ENCODE measurements at places on chromosomes 16 and 17. TPM values are rescaled to one million over a fixed set of nuclear protein-coding genes. Genes with fewer than 3 reads are reported as not detected.

AATF gene
- 31.6 TPM for total RNA-seq

GNAO1 gene
- under 0.01 TPM for total RNA-seq

KRT12 gene
- total RNA-seq = not detected

DNAI2 gene
- total RNA-seq = not detected

AIPL1 gene
- total RNA-seq = not detected

USP32 gene
- 84.1 TPM for total RNA-seq

NLRC3 gene
- 0.15 TPM for total RNA-seq

KRT31 gene
- total RNA-seq = not detected

MT1M gene
- total RNA-seq = 5.1 TPM

CCT6B gene
- 1.0 TPM for total RNA-seq

ENPP7 gene
- total RNA-seq = not detected

CCL23 gene
- total RNA-seq = not detected

RNF157 gene
- 1.7 TPM for total RNA-seq

EPX gene
- total RNA-seq = not detected

CD300LG gene
- total RNA-seq = not detected

TBC1D3B gene
- 1.5 TPM for total RNA-seq

TAT gene
- not detected for total RNA-seq

KRTAP4-3 gene
- total RNA-seq = not detected

OTOA gene
- total RNA-seq = 0.17 TPM

CLEC18B gene
- 1.3 TPM for total RNA-seq

COX10 gene
- 18.2 TPM for total RNA-seq

KRTAP4-11 gene
- total RNA-seq = not detected

KRT15 gene
- 2.9 TPM for total RNA-seq

RNF227 gene
- total RNA-seq = 2.8 TPM

NAGLU gene
- total RNA-seq = 61.7 TPM

C1QL1 gene
- 0.99 TPM for total RNA-seq

HSD17B2 gene
- not detected for total RNA-seq

NUPR1 gene
- 20.8 TPM for total RNA-seq

SLC38A8 gene
- total RNA-seq = not detected

ABCC11 gene
- 0.44 TPM for total RNA-seq

SLC35G6 gene
- not detected for total RNA-seq

NACA2 gene
- not detected for total RNA-seq

CNGB1 gene
- total RNA-seq = not detected

SULT1A3 gene
- total RNA-seq = 5.2 TPM

All from smooth muscle cell of trachea (primary cell).